ENCODE measurements at places on chromosomes 3 and 15.
A peak's percentile ranks its signal among the peaks of the same experiment; 100 is the strongest.

GRCh38 chr3:169999433-169999832, 32.8 kb downstream of the SEC62 start:
- DNase-seq: no peak

- DNase-seq: no peak
These were observed 178.1 kb downstream of the KLHL25 start for GRCh38 chr15:85616549-85617110.

DNA sequence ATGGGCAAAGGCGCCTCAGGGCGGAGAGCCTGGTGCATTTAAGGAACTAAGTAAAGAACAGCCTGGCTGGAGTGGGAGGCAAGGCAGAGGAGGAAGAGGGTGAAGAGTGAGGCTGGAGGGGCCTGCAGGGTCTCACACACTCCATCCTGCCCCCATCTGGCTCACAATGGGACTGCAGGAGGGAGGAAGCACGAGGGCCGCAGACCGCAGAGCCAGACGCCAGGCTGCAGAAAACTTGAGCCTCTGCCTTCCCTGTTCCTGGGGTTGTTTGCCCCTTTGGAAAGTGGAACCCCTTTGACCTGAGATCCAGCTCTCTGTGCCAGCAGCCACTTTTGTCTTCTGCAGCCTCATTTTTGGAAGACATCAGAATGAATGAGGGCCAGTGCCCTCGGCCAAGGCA, 138.0 kb downstream of the SRGAP3 start:
- DNase-seq: no peak

- no peak for DNase-seq
These were observed 107.1 kb upstream of the TSC22D2 start for GRCh38 chr3:150300852-150301517.

DNA sequence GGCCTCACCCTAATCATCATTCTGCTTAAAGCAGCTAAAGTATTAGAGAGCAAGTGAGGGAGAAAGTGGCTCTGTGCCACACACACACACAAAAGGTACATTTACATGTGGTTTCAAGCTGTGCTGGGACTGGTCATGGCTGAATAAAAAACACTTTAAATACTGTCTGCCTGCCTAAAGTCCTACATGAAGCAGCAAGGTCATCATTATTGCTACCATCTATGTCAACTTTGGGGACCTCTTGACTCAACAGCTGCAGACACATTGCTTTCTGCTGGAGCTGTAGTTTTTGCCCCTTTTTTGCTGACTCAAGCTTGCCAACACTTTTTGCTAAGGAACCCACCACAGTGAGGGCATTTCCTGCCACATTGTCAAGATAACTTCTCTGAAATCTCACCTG, 1237.9 kb downstream of the ROBO2 start:
- DNase-seq: no peak

- DNase-seq: peak; percentile 32
These were observed 561 bp downstream of the SIDT1 start for GRCh38 chr3:113532698-113533533.

- no peak for DNase-seq
These were observed 108.2 kb downstream of the TP63 start for GRCh38 chr3:189739378-189739777.

DNA sequence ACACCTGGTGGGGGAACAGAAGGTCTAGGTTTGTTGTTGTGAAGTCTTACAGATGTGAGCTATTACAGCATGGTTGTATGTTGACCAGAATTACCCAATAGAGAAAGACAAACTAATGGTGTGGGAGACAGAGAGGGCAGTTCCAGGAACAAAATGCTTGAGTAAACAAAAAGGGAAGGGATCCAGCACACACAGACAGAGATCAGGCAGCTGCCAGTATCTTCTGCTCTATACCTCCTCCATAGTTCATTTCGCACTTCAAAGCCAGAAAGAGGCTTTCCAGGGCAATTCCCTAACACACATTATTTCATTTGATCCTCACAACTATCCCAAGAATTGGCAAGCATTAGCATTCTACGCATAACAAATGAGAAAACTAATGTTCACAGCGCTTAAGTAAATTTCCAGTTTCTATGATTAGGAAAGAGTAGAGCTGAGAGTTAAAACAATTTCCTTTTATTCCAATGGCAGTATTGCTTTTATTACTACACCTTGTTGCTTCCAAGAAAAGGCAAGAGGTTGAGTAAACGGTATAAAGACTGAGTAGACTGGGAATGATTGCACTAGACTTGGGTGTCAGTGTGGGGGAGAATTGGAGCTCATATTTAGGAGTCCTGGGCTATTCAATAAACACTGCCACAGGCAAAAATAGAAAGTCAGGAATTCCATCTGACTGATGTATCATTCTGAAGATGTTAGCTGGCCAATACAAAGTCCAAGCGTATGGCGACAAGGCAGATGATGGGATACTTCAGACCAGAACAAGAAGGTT, 39.7 kb upstream of the ZNF280D start:
- DNase-seq: no peak

DNA sequence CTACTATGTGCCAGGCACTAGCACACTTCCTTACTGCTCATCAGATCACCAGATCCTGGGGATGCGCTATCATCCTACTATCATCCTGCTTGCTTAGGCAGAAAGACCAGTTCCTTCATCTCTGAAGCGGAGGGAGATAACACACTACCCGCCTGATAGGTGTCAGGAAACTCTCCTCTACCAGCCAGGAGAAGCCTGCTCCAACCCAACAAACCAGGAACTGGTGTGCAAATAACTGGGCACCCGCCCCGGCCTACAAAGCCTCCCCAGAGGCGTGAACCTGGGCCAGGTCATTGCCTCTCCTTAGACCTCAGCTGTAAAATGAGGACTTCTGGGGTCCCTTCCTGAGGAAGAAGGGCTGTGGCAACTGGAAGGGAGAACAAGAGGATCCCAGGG, 61.5 kb downstream of the HOMER2 start:
- no peak for DNase-seq

DNA sequence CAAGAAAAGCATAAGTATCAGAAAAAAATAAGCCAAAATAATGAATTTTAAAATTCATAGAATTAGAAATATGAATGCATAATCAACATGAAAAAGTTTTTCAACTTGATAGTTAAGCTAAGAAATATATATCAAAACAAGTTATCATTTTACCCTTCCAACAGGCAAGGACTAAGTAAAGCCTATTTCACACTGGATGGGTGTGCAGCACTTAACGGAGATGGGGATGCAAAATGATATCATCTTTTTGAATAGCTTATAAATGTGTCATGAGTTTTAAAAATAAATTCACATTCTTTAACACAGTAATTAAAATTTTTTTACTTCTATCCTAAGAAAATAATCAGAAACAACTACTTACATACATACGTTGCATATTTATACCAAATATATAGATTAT, 20.9 kb downstream of the PIK3R4 start:
- DNase-seq: no peak

DNA sequence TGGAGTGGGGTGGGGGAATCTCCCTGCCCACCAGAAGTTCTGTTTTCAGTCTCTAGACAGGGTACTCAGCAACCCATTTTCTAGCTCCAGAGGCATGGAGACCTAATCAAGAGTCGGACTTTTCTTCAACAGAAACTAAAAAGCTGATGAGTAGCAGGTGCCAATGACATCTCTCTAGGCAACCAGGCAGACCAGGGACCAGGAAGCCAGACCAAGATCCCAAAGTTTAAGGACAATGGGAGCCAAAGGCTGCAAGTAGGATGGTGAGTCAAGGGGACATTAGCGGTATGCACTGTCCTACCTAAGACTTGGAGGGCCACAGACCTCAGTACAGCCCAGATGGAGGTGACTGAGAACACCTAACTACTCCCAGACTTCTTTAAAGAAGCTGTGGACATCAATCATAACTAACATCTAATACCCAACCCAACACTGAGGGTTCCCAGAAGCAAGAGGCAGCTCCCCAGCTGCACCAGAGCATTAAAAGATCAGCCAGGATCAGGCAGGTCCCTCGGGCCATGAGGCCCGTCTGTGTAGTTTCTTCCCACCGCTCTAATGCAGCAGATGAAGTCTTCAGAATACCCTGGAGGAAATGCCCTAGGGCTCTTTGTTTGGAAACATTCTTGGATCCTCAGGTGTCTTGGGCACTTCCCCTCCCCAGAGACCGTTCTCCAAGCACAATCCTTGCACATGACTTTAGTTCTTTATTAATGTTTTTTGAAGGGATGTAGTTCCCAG, 979 bp downstream of the CCDC71 start:
- no peak for DNase-seq
